Stimulated activated CD4-positive, alpha-beta T cell treated with anti-CD3 and anti-CD28 coated beads, Interleukin-15, amount 100 ng/mL, for 1 hour (primary cell): ENCODE measurements at places on chromosomes 3 and 15.

- DNase-seq, result no peak
These were observed 100.0 kb downstream of the DNAJB8 start for GRCh38 chr3:128366652-128367051.

- no peak for DNase-seq
These were observed 174.6 kb downstream of the KLHL25 start for GRCh38 chr15:85619992-85620689.

GRCh38 chr15:66997212-66997611 is 68.2 kb upstream of the SMAD3 start:
- no peak for DNase-seq

DNA sequence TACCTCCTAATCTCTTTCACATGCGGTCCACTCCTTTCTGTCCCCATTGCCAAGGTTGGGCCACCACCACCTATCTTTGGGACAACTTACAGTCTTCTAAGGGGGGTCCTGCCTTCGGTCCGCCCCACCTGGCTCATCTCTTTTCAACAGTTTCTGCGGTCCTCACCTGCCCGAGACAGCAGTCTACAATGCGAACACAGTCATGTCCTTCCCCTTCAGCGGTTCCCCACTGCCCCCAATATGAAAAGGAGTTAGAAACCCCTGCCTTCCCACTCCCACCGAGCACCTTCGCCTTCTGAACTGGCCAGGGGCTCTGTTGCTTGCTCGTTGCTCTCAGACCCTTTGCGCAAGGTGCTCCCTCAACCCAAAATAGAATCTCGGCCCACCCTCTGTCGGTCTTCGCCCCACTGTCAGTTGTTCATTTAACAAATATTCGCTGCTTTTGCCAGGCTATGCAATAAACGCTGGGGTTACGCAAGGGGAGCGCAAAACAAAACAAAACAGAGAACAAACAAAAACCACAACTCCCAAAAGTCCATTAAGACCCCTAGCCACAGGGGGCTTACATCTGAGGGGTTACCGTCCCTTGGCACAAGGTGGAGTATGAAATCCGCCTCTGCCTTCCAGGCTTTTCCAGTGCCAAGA is 611 bp upstream of the FANCI start:
- no peak for DNase-seq

- no peak for DNase-seq
These were observed 212.5 kb upstream of the FEZF2 start for GRCh38 chr3:62585861-62586260.
